ENCODE measurements at places on chromosomes 11 and 22. TPM values are rescaled to one million over a fixed set of nuclear protein-coding genes. Genes with fewer than 3 reads are reported as not detected.

Gene PIH1D2
- total RNA-seq = 1.7 TPM

DNA sequence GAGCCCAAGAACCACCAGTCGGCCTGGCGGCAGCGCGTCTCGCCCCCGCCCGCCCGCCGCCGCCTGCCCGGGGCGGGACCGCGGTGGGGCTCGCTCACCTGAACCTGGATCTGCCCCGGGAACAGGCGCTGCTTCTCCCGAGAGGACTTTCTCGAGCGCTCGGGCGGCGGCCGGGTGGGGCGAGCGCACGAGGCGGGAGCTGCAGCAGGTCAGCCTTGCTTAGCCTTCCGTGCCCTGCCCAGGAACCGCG, 133 bp downstream of the MYH9 start:
- no peak for DNase-seq

Gene OR52J3
- not detected for total RNA-seq

GRCh38 chr11:45554230-45554967, 111.0 kb downstream of the CHST1 start:
- peak; percentile 59 for DNase-seq

GRCh38 chr11:125338886-125339811, 156.9 kb downstream of the FEZ1 start:
- DNase-seq = no peak

DNA sequence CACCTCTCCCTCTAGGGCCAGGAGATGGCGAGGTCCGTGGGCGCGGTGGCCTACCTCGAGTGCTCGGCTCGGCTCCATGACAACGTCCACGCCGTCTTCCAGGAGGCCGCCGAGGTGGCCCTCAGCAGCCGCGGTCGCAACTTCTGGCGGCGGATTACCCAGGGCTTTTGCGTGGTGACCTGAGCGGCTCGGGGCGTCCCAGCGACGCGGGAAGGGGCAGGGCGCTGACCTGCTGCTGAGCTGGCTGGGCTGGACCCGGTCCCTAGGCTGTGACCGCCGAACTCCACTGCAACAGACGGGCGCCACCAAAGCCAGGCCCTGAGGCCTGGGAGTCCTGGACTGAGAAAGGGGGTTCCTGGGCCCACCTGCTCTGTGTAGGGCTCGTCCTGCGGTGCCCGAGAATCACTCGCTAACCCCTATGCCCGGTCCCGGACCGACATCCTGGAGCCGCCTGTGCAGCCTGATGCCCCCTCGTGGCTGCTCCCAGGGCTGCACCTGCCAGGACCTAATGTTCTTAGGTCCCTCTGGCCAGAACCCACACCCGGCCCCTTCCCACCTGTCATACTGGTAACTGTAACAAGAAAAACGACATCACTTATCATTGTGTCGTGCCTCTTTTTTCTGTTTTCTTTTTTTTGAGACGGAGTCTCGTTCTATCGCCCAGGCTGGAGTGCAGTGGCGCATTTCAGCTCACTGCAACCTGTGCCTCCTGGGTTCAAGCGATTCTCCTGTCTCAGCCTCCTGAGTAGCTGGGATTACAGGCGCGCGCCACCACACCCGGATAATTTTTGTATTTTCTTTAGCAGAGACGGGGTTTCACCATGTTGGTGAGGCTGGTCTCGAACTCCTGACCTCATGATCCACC, 15.0 kb downstream of the RHOD start:
- DNase-seq = peak; percentile 87
